Heart left ventricle (tissue), 16 donors: ENCODE measurements at places on chromosomes 6 and 20. TPM values are rescaled to one million over a fixed set of nuclear protein-coding genes. Genes with fewer than 3 reads are reported as not detected.

The MYLK2 gene
- 0.15 TPM for polyA plus RNA-seq

The CENPQ gene
- polyA plus RNA-seq, result 4.2 TPM

The COX7A2 gene
- 1,329 TPM for polyA plus RNA-seq

The RAD21L1 gene
- not detected for polyA plus RNA-seq
